Muscle of arm (tissue), 14 donors: ENCODE measurements at places on chromosomes 12 and 14. TPM values are rescaled to one million over a fixed set of nuclear protein-coding genes. Genes with fewer than 3 reads are reported as not detected.

DNA sequence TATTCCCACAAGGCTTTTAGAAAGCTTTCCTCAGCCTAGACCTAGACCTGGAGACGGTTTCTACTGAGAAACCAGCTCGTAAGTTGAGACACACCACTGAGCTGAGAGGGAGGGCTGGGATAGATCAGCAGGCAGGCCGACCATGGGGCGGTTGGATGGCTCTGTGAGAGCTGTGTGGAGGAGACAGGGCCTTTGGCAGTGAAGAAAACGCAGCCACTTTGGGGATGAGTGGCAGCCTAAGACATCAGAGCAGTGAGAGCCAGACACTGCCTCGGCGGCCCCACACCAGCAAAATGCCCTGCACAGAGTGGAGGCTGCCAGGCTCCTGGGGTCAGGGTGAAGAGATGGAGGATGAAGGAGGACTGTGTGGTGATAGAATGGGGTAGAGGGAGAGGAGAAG lies 46.0 kb downstream of the CACNA2D4 start:
- DNase-seq = no peak

DNA sequence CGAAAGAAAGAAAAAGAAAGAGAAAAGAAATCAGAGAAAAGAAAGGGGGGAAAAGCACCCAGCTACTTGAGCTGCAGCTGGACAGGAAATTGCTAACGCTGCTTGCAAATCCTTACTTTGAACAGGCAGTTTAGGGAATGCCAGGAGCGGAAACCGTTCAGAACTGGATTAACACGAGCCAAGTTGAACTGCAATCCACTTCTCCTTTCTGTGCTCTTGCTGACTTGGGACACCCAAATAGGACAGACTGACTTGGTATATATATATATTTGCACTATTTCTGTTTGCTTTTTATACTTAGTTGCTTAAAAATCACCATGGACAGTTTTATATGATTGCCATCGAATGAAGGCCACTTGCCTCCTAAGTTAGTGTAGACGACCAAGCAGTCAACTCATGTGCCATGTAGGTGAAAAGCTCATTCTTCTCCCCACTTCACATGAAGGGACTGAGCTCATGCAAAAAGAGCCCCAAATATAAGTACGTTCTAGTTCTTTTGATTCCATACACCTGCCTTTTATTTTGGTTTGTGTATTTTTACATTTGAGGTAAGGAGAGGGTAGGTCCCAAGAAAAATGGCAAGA lies 5.5 kb downstream of the DUSP6 start:
- peak; percentile 74 for DNase-seq

DNA sequence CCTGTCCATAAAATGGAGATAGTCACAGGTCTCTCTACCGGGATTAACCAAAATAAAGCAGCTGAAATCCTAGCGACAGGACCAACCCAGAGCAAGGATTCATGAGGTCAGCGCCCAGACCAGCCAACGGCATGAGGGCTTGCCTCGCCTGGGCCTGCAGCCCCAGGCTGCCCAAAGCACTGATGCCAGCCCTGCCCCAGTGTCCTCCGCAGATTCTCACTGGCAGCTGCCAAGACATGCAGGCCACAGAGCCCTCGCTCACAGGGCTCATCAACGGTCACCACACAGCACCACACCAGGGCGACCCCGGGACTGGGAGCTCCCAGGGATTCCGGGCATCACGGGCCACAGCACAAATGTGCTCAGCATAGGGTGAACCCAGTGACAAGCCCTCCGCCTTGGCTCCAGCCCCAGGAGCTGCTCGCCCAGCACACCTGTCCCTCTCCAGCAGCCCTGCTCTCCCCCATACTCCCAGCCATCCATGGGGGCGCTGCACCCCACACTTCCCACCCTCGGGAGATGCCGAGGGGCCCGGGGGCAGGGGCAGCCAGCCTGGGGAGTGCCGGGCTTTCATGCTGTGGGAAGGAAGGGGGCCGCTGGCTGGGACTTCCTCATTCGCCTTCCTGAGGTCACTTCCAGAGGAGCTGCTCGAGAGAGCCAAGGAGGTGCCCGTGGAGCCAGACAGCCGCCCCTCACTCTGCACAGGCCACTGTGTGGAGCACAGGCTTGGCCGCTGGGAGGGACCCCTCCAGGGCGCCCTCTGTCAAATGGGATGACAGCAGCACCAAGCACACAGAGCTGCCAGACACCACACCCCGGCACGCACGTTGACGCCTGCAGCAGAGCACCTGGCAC lies 14.1 kb downstream of the RAB35 start:
- DNase-seq = no peak

GRIP1 gene
- polyA plus RNA-seq = 1.8 TPM
